ENCODE measurements at places on chromosomes 1 and 21.

DNA sequence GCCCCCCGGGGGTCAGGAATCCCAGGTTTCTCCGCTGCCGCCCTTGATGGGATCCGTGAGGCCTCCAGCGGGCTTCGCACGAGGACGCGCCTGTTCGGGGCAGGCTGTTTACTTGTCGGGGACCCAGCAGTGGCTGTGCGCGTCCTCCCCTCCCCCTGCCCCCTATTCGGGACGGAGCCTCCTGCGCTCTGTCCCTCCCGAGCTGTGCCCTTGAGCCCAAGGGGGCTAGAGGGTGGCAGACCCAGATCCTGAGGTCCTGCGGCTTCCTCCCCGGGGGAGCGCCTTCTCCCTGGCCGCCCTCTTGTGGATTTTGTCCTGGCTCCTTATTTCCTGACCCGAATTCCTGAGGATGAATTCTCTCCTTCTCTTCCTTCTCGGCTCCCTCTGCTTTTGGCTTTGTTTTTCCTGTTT lies 38.4 kb downstream of the PIK3CD start:
- no peak for DNase-seq

GRCh38 chr1:195278644-195279043 lies 1329.6 kb downstream of the KCNT2 start:
- DNase-seq, result no peak

DNA sequence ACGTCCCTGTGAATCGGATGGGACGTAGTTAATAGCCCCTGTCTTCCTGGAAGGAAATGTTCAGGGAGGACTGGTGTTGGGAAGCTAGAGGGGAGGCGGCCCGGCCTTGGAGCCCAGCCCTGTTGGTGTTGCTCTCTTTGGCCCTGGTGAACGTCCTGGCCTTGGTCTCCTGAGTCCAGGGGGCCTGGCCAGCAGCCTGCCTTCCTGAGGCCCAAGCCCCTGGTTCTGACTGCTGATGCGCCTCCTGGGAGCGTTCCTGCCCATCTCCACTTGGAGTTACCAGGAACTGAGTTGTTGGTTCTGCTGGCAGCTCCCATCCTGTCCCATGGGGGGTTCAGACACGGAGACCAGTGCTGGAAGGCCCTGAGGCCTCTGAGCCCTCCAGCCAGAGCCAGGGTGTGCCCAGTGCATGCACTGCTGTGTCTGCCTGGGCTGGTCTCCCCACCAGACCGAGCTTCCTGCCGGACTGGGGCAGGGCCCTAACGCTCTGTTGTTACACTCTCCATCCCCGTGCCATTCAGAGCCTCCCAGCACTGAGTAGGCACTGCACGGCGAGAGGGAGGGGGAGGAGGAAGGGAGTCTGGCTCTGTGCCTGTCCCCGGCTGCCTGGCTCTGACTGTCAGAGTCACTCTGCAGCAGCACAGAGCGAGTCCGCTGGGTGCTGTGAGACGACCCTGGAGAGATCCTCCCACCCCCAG lies 382.5 kb upstream of the VAMP3 start:
- DNase-seq, result no peak

DNA sequence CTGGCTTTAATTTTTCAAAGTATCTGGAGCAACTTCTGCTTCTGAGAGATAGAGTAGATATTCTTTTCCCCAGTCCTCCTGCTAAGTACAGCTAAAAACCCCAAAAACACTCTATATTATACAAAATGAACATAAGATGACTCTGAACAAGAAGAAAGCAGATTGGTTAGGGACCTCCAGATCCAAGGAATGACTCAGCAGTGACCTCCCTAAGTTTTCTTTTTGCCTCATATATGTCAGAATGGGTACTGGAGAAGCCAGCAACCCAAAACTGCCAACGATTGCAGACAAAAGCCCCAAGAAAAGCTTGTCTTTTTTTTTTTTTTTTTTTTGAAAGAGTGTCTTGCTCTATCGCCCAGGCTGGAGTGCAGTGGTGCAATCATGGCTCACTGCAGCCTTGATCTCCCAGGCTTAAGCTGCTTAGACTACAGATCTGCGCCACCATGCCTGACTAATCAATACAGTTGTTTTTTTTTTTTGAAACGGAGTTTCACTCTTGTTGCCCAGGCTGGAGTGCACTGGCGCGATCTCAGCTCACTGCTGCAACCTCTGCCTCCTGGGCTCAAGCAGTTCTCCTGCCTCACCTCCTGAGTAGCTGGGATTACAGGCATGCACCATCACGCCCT lies 22.7 kb downstream of the NDUFS5 start:
- DNase-seq, result no peak

DNA sequence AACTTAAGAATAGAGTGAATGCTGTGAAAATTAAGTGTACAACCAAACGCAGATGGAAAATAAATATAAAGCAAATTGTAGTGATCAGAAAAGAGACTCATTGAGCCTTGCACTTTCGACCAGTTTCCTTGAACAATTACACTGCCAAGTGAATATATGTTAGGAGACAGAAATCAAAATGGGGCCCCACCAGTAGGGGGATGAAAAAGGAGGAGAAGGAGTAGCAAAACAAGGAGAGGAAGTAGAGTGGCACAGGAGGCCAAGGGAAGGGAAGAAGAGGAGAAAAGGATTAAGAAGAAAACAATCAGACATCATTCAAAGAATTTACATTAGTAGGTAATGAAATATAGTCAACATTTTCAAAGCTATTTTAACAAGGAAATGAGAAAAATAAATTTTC lies 1770.6 kb downstream of the PLA2G4A start:
- DNase-seq, result no peak

DNA sequence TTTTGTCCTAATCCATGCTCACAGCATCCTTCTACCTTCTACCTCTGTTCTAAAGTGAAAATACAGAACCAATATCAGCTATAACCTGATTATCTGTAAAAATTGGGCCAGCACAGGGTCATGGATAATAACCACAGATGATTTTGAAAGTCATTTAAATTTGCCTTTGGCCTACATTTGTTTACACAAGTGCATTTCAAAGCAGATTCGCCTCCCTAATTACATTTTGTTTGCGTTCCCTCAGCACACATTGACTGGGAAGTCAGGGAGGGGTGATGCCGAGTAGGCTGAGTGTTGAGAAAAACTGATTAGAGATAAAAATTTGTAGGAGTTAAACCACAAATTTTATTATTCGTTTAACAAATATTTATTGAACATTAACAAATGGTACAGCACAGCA lies 19.2 kb upstream of the RGS8 start:
- no peak for DNase-seq

DNA sequence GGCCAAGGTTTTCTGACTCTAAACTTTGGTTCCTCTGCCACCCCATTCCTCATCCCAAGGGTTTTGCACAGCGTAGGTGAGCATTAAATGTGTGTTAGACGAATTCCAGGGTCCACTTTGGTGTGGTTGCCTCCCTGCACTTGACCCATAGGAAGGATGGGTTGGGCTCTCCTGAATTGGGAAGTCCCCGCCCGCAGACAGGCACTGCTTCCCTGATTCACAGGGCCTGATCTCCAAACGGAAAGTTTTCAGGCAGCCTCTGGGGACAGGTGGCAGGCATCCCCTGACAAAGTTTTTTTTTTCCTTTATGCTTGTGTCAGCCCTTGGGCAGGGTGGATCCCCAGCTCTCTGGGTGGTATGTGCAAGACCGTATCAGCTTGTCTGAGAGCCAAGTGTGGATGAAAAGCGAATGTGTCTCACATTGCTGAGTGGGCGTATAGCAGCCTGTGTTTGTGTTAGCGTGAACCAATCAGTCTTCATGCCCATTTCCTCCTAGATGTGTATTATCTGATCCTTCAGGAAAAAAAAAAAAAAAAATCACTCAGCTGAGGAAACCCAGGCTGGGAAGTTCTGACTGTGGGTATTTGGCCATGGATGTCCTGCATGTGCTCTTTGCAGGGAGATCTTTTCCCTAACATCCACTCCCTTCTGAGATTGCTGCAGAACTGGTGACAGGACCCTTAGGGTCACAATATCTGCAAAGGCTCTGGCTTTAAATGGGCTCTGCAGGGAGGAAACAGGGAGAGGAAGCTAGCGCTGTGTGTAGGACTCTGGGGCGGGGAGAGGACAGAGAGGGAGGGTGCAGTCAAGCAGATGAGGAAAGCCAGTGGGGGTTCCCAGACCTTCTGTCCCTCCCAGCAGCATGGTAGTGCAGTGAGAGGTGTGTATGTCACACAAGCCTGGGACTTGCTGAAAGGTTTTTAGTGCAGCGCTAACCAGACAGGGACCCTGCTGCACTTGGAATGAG lies 42.2 kb upstream of the TRABD2B start:
- DNase-seq, result no peak

DNA sequence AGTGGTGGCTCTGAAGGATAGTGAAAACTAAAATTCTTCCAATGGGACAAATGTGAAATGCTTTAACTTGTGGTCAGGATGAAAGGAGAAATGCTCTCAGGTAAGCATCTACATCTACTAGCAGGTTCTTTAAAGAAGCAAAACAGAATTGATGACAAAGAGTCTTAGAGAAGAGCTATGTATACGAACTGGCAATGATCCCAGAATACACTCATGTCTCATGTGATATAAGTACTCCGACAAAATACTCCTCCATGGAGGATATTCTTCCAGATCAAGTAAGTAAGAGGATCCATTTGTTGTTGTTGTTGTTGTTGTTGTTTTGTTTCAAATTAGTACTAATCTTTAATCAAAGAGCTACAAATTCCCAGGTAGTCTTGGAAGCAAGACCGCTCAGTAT lies 174.0 kb upstream of the ATP1B1 start:
- DNase-seq, result no peak

GRCh38 chr1:19435851-19436455 lies 49.4 kb downstream of the CAPZB start:
- DNase-seq, result no peak

DNA sequence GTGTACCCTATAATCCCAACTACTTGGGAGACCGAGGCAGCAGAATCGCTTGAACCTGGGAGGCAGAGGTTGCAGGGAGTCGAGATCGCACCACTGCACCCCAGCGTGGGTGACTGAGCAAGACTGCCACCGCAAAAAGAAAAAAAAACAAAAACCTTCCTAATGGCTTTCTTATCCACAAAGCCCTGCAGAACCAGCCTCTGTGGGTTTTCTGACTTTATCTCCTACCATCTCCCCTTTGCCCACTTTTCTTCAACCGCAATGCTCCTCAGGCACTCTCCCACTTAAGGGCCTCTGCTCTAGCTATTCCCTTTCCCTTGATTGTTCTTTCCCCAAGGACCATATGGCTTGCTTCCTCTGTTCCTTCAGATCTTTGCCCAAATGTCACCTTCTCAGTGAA lies 67.9 kb upstream of the PUM1 start:
- DNase-seq, result no peak

DNA sequence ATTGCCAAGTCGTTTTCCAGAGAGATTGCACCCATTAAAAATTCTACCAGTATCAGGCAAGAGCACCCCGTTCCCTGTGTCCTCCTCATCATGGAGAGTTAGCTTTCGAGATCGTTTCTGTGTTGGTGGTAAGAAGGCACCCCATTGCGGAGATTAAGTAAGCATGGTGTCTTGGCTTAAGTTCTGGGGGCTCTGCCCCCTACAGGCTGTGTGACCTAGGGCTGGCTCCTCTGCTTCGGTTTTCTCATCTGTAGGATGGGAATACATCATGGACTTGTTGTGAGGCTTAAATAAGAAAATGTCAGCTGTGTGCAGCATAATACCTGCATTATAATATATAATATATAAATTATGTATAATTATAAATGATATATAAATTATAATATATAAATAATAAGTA lies 36.8 kb upstream of the TENT5C start:
- no peak for DNase-seq

- DNase-seq, result no peak
These were observed 49.0 kb downstream of the GPR161 start for GRCh38 chr1:168087696-168088095.

DNA sequence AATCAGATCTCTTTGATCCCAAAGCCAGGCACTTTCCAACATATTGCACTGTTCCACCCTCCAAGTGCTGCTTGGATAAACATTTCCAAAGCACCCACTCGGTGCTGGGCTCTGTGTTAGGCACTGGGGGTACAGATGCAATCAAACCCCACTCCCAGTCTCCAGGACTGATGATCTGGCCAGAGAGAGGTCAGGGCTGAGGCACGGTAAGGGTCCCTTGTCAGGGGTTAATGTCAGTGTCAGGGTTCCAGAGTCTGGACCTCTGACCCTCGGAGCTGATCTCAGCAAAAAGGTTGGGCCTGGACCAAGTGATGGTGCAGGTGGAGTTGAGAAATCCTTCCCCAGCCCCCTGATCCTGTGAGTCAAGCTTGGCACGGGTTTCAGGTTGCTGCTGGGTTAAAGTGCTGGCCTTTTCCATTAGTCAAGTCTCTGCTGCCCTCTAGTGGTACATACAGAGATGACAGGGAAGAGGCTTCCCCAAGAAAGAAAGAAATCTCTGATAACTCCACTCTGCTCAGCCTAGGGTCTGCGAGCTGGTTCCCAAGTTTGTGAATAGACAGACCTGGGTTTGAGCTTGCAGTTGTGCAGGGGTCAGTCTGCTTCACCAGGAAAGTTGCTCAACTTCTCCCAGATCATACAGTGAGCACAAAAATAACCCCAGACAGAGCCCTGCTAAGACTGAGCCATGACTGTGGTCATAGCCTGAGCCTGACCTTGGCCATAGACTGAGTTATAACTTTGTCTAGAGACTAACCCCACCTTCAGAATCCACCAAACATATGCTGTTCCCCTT lies 74.6 kb downstream of the DMRTA2 start:
- no peak for DNase-seq

DNA sequence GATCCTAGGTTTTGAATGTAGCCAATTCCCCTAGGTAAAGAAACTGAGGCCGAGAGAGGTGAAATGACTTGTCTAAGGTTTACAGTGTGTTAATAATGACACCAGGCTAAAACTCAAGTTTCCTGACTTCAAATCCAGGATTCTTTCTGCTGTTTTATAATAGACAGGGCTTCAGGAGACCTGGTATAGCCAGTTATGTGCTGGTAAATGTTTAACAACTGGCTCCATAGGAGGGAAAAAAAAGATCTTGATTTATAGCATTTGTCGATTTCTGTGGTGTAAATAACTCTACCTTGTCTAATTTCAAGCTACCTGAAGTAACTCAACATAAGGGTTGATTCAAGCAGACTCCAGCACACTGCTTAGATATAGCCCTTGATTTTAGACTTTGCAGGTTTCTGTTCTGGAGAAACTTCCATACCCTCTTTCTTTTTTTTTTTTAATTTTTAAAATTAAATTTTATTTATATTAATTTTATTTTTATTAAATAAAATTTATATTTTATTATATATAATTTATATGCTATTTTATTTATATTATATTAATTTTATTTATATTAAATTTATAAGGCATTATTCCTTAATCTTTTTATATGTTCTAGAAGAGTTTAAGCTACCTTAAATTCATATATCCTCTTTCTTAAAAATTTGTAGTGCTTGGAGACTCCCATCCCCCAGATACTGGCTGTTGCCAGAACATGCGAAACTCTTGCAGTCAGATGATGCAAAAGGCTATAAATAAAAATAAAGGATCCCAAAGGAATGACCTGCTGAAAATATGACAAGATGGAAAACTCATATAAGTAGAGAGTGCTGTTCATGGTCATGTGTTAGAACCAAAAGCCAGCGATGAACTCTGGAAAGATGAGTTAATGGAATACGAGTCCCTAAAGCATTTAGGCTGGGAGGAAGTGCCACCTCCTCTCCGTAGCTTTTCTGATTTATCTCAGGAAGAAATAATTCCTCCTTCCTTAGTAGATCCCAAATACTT lies 35.4 kb upstream of the SRSF10 start:
- no peak for DNase-seq

- no peak for DNase-seq
These were observed 9.6 kb upstream of the PLA2G4A start for GRCh38 chr1:186819126-186819525.

- no peak for DNase-seq
These were observed 36.7 kb upstream of the PLXNA2 start for GRCh38 chr1:208280681-208281450.

GRCh38 chr1:83718338-83718737 lies 280.6 kb downstream of the TTLL7 start:
- DNase-seq, result no peak

Measured in stimulated activated CD4-positive, alpha-beta T cell treated with anti-CD3 and anti-CD28 coated beads, TNF-alpha, amount 100 ng/mL, for 1 hour (primary cell).